ENCODE measurements at places on chromosomes 3 and 15.

GRCh38 chr3:120448756-120449155 lies 2.0 kb downstream of the FSTL1 start:
- DNase-seq: no peak

DNA sequence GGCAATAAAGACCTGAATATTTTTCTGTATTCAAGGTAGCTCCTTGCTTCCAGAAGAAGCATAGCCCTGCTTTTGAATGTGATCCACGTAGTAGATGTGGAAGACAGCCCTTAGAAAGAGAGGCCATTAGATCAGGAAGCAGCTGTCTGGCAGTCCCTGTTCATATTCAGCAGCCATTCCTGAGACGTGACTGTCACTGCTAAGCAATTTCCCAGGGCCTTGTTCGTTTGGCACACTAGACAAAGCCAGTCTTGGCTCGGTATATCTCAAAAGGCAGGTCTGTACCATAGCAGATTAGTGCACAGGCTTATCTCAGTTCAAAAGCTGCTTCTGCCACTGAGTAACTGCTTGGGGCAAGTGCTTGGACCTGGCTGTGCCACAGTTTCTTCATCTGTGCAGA lies 287.8 kb upstream of the MCTP2 start:
- no peak for DNase-seq

DNA sequence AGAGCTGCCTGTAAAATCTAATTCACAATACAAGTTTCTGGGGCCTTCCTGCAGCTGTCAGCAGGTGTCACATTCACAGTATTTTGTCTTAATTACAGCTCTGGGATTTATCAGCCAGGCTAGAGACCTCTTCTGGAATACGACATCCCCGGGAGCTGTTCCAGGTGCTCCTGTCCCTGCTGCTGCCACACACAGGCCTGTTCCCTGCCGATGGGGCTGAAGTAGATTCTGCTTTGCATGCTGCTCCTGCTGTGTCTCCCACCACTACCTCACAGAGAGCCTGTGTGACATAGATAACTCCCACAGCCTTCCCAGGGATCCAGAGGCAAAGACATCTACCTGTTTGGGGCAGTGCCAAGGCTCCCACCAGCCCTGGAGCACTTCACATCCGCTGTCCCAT lies 20.4 kb downstream of the COLQ start:
- no peak for DNase-seq

DNA sequence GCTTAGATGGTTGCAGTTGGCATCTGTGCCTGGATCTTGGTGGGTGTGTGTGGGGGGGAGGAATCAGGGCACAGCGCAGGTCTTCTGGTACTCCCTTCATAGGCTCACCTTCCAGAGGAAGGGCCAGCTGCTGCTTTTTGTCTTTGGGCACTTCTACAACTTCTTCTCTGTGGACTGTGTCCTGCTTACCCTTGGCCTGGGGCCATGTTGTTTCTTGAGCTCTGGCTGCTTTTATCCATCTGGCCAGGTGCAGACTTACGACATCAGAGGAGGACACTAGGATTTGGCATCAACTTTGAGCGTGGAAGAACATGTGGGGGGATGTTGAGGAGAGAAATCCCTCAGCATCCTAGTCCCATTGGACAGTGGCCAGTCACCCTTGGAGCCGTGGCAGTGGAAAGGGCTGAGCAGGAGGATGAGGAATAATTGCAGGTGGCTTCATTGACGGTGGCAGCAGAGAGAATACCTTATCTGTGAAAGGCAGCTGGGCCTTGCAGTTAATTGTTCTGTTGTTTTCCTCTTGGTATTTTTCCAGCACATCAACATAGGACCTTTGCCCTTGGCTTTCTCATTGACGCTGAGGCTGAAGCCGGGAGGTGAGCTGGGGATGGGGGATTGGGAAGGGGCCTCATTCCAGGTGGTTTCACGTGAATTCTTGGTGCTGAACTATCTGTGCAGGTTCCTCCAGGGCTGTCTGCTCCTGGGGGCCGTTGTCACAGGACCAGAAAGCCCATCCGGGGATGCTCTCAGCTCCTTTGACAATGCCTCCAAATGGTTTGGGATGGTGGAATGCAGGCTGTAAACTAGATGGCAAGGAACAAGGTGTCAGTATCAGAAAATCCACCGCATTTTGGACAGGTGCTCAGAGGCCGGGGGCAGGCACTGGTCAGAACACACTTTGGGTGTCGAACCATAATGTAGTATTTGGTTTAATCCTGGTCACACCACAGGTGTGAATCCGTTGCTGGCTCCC lies 9.7 kb downstream of the EPHB1 start:
- no peak for DNase-seq

- no peak for DNase-seq
Measured at GRCh38 chr3:25493246-25493645, 65.2 kb downstream of the RARB start.

GRCh38 chr3:13535905-13536304 lies 13.0 kb upstream of the FBLN2 start:
- DNase-seq: no peak

DNA sequence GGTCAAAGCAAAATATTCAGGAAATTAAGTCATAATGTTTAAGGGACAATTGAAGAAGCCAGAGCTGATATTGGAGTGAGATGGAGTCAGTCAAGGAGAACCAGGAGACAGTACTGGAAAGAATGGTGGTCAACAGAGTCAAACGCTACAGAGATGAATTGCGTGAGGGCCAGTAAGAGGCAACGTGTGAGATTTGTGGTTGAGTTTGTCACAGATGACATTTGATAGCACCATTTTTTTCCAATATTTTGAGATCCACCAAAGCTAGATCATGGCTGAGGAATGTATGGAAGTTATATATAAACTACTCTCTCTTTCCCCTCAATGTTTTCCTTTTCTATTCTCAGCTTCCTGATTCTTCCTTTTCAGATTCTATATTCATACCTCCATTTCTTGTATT lies 375.1 kb upstream of the ROBO2 start:
- DNase-seq: no peak

- no peak for DNase-seq
Measured at GRCh38 chr15:81379269-81379668, 5.3 kb upstream of the TMC3 start.

- no peak for DNase-seq
Measured at GRCh38 chr3:182116386-182116785, 404.7 kb downstream of the SOX2 start.

- no peak for DNase-seq
Measured at GRCh38 chr15:42226648-42227047, 18.5 kb upstream of the VPS39 start.
